ENCODE measurements at places on chromosomes 7 and 10. TPM values are rescaled to one million over a fixed set of nuclear protein-coding genes. Genes with fewer than 3 reads are reported as not detected.

RSPH10B gene
- total RNA-seq = not detected

SLC18A2 gene
- total RNA-seq = not detected

ITGA8 gene
- not detected for total RNA-seq

NPFFR1 gene
- total RNA-seq = not detected

PNLIPRP1 gene
- total RNA-seq = not detected

CLDN12 gene
- 3.7 TPM for total RNA-seq

DNA sequence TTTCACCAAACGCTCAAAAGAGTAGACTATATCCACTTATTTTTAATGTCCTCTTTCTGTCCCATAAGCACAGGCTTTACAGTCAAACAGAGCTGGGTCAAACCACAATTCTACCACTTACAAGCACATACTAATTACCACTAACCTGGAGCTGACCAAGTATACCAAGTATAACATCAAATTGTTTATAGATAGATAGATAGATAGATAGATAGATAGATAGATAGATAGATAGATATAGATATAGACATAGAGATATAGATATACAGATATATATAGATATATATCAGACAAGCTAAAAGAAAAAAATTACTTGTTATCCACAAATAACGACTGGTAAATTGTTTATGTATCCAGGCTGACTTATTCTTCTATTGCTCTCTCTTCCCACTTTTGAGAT is 52.5 kb upstream of the SPOCK2 start:
- no peak for DNase-seq

DNA sequence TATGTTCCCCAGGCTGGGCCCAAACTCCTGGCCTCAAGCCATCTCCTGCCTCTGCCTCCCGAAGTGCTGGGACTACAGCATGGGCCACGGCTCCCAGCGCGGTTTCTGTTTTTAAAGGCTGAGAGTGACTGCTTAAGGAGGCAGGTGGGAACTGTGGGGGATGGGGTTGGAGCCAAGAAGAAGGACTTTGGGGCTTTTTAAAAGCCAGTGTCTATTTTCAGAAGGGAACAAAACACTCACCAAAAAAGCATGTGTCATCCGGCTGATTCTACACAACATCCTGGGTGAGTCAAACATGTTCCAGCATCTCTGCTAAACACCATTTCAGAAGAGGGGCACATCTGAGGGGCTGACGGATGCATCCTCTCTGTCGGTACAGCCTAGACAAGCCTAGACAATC is 824.5 kb downstream of the TYW1 start:
- no peak for DNase-seq

GRCh38 chr7:30200591-30200990 is 65.8 kb downstream of the MTURN start:
- DNase-seq = no peak

GRCh38 chr7:65938336-65938895 is 43.6 kb downstream of the GUSB start:
- no peak for DNase-seq

DNA sequence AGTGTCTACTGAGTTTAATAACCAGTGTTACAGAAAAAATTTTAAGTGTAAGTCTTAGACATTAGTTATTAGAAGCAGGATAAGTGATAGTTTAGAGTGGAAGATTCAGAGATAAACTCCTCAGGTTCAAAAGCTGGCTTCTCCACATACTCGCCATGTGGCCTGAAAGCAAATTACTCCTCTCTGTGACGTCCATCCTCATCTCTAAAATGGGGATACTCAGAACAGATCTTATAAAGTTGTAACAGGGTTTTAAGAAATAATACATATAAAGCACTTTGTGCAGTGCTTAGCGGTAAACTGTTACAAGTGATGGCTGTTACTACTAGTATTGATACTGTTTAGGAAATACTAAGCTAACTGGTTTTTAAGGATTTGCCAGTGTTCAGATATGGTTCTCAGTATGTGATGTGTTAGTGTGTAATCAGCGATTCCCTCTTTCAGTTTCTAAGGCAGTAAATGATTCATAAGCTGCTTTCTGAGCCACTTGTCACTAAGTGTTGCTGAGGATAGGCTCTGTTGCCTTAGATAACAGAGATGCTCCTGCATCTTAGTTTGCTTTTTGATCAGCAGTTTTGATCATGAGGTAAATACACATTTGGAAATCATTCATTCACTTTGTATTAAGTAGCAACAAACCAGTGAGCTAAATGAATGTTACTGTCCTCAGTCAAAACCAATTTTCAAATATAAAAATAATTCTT is 58.7 kb downstream of the CYP51A1 start:
- no peak for DNase-seq

DNA sequence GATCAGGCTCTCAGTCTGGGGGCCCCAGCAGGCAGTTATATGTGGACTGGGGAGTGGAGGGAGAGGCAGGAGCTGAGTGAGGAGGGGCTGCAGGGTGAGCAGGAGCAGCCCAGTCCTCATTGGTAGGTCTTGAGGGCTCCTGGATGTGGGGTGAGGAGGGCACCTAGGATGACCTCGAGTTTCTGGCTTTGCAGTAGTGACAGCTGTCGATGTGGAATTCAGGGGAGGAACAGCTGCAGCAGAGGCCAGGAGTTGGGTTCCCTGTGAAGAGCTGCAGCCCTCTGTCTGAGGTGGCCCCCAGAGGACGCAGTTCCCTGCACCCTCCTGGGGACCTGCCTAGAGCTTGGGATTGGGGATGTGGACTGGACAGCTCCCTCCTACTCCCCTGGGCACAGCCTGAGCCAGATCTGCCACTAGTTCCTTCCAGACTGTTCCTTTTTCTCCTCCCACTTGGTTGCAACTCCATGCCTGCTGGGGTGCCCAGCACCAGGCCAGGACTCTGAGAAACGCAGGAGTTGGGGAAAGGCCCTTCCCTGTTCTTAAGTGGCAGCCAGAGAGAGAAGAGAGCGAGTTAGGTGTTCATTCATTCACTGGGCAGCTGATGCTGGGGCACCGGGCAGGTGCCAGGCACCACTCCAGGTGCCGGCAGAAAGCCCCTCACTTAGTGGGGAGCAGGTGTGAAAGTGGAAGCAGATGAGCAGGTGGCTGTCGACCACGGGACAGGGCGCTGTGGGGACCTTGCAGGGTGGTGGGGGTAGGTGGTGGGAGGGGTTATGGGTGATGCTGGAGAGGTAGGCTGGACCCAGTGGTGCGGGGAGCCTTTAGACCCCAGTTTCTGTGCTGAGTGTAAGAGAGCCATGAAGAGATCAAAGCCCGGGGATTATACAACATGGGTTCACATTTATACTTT is 57.9 kb downstream of the PRF1 start:
- DNase-seq = no peak

GRCh38 chr10:9814285-9814864 is 1203.3 kb upstream of the CELF2 start:
- DNase-seq = no peak

GRCh38 chr10:61389887-61390286 is 63.3 kb downstream of the TMEM26 start:
- DNase-seq = no peak

- DNase-seq = peak; percentile 43
These were observed 659 bp downstream of the OPTN start for GRCh38 chr10:13100349-13101294.

DNA sequence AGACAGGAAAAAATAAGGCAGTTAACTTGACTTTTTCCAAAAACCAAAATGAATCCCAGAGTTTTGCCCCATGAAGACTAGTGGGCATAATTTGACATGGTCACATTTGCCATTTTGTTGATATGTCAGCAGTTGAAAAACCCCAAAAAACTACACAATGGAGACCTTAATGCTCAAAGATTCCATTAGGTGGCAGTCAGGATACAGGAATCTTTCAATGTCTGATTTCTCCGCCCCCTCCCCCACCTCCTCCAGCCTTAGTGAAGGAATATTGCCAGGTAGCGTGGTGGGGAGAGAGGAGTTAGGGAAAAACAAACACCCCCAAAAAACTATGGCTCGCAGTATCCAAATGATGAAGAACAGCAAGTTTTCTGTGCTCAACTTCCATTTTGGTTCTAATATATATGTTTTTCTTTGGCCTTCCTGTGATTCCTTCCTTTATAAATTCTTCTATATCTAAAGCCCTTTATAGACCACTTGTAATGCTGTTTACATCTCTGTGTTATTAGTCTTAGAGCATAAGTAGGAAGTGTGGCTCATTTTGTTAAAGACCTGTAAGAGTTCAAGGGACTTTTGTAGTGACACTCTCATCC is 6.7 kb upstream of the SMNDC1 start:
- DNase-seq = peak; percentile 39

DNA sequence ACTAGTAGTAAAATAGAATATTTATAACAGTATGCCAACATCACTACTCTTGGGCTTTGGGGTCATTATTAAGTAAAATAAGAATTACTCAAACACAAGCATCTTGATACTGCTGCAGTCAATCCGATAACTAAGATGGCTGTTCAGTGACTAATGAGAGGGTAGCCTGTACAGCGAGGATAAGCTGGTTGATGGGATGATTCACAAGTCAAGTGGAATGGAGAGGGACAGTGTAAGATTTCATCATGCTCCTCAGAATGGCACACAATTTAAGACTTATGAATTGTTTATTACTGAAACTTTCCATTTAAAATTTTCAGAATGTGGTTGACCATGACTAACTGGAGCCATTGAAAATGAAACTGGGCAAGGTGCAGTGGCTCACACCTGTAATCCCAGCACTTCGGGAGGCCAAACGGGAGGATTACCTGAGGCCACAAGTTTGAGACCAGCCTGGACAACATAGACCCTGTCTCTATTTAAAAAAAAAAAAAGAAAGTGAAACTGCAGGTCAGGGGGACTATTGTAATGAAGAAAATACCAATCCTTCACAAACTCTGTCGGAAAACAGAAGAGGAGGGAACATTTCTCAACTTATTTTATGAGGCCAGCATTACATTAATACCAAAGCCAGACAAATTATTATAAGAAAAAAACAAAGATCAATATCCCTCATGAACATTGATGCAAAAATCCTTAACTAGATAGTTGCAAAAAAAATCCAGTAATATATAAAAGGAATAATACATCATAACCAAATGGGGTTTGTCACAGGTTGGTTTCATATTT is 11.2 kb downstream of the AVL9 start:
- no peak for DNase-seq

DNA sequence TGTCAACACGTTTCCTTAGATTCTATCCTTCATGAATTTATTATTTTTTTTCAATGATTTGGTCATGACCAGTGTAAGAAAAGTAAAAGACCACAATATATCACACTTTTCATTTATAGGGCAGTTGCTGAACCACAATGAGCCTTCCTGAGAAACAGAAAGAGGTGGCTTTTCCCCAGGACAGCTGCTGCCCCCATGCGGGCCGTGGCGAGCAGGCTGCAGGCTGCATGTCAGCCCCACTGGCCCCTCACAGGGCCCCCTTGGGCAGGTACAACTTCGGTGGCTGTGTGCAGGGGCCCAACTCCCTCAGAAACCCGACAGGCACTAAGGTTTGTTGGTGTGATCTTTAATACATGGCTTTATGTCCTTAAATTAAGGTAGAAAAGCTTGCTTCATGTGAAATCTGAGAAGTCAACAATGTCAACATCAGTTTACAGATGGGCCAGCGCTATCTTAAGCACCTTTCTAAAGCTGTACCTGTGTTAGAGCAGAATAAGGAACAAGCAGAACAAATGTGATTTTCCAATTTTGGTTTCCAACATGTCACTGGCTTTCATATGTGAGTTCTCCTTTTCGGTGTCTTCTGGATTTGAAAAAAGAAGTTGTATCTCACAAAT is 10.6 kb downstream of the BEND7 start:
- DNase-seq = no peak

GRCh38 chr10:4176500-4177281 is 391.7 kb upstream of the KLF6 start:
- DNase-seq = no peak

DNA sequence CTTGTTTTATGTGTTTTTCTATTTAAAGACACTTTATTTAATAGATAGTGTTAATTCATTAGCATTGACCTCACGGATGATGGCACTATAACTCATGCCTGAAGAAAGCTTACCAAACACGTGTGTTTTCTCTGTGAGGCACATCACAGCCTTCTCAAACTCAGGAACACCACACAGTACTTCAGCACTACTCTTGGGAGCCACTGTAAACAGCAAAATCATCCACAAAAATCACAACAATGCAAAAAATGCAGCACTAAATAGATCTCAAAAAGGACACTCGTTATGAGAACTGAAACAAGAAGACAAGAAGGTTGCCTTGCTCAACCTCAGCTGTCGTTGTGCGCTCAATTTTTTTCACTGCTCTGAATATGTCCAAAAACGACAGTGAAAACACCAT is 12.0 kb upstream of the PARP12 start:
- no peak for DNase-seq

GRCh38 chr7:46900312-46901263 is 681.3 kb downstream of the TNS3 start:
- DNase-seq = no peak

DNA sequence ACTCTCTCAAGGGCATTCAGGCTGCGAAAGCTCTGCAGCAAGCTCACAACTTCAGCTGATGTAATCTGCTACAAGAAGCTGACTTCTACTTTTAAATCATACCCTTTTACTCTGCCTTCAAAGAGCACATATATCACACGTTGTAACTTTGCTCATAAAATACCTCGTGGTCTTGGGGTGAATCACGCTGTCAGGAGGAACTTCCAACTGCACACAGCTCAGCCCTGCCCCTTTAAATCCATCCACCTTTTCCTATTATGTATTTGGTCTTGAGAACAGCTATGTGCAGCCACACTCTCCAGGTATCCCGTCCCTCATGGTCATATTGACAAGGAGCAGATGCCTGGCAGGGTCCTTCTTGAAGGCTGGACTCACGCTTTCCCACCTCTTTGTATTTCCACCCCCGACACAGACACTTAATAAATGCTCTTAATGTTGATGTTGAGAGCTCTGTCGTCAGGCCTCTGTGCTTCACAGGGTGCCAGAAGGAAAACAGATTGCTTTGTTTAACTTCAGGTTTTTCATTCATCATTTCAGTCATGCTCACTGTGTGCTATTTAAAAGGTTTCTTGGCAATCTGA is 47.6 kb downstream of the ICA1 start:
- DNase-seq = no peak

GRCh38 chr7:137521451-137521850 is 177.9 kb upstream of the PTN start:
- no peak for DNase-seq

DNA sequence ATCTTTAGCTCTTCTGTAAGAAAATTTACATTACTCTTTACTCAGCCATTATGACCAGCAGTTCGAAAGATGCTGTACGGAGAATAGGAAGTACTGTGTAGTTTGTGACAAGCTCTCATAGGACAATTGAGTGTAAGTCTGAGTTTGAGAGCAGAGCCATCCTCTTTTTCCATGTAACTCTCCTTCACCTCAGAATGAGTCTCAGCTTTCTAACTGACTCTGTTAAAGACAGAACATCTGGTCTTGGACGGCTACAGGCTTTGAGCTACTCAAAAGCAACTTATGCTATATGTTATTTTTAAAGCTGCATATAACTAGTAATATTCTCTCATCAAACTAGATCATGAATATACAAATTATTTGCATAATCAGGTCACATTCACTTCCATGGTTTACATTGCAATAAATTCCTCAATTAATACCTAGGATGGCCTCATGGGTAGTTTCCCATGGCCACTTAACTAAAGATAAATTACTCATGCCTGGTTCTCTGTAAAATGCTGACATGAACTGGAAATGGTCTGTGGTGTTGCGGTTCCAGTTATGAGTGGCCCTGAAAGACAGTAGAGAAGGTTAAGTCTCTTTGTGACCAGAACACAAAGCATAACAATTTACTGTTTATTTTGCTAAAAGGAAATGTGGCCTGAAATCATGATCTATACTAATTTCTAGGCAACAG is 358.7 kb downstream of the PHF14 start:
- DNase-seq = no peak

- peak; percentile 86 for DNase-seq
These were observed 22.7 kb upstream of the FXYD4 start for GRCh38 chr10:43348511-43349312.

Measured in naive thymus-derived CD4-positive, alpha-beta T cell (primary cell).